ENCODE measurements at places on chromosomes 11 and 22. TPM values are rescaled to one million over a fixed set of nuclear protein-coding genes. Genes with fewer than 3 reads are reported as not detected.

DNA sequence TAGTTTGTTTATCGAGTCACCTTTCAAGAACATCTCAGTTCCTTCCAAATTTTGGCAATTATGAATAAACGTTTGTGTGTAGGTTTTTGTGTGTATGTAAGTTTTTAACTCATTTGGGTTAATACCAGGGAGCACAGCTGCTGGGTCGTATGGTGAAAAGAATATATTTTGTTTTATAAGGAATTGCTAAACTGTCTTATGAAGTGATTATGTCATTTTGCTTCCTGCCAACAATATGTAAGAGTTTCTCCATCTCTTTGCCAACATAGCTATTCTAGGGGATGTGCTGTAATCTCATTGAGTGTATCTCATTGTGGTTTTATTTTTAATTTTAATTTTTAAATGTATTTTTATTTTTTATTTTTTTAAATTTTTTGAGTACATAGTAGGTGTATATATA is 27.3 kb downstream of the BCL2L13 start:
- DNase-seq, result peak; percentile 22

FBXO3 gene
- 23.8 TPM for polyA plus RNA-seq

DNA sequence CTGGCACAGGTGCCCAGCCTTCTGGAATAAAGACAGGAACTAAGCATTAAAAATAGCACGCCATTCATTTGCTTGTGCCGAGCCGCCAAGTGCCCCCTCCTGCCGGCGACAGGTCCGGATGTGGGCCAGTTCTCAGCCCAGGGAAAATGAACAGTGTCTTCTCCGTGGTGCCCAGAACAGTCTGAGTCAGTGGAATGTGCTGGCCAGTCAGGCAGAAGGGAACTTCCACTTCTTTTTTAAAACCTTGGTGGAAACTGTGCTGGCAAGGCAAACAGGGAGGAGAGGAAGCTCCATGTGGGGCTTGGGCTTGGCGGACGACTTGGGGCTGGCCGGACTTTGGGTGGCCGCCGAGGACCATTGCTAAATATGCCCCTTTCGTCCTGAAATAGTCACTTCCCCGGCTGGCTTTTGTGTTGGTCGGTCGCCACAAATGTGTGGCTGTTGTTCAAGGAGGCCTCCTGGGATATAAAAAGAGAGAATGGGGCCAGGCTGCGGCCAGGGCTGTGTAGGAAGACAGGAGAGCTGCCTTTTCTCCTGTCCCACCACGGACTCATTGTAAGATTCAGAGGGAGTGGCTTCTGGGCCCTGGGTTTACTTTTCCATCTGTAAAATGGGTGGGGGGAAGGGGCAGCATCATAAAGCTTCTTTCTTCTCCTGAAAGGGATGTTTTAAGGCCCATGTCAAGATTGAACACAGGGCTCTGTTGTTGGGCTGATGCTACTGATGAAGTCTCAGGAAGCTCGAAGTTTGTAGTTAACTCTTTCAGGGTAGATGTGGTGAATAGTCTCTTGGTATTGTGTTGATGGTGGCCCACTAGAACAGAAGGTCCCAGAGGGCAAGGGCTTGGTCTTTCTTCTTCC is 101.0 kb downstream of the PTPRJ start:
- DNase-seq, result peak; percentile 56

DNA sequence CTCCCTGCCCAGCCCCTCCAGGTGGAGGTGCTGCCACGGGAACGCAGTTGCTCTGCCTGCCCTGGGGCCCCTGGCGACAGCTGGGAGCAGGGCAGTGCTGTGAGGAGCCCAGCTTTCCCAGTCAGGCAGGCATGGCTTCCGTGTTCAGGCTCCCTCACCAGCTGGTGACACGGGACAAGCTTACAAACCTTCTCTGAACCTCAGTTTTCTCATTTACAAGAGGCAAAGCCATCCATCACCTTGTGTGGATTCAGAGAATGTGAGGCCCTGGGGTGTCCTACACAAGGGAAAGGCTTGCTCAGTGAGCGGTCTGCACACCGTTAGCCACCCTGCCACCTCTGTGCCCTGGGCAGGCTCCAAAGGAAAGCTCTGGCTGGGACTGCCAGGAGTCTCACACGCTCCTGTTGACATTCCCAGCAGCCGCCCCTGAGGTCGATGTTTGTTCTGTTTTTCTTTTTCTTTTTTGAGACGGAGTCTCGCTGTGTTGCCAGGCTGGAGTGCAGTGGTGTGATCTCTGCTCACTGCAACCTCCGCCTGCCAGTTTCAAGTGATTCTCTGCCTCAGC is 23.5 kb downstream of the SUN2 start:
- no peak for DNase-seq

GRCh38 chr11:90134478-90135003 is at the start of gene NAALAD2:
TSS of gene NAALAD2 (plus strand) at chr11:90134663. CDS start at chr11:90134759, 96 bp downstream.
- DNase-seq, result peak; percentile 66

- no peak for DNase-seq
These were observed 4.5 kb downstream of the BANF1 start for GRCh38 chr11:66006891-66007176.

- DNase-seq, result no peak
These were observed 10.5 kb downstream of the TIMP3 start for GRCh38 chr22:32811788-32812545.

GRCh38 chr11:3642071-3642951 is 519 bp upstream of the ART5 start:
- DNase-seq, result peak; percentile 86

- DNase-seq, result peak; percentile 16
These were observed 57.9 kb upstream of the FSHB start for GRCh38 chr11:30172883-30173311.

GRCh38 chr11:96284917-96285316 is 58.1 kb downstream of the MAML2 start:
- DNase-seq, result no peak

NEFH gene
- polyA plus RNA-seq, result 1.9 TPM
